HL-60 (cell line): ENCODE measurements at places on chromosomes 6 and 20.

- DNase-seq, result no peak
These were observed 75.7 kb upstream of the JARID2 start for GRCh38 chr6:15170126-15170525.

DNA sequence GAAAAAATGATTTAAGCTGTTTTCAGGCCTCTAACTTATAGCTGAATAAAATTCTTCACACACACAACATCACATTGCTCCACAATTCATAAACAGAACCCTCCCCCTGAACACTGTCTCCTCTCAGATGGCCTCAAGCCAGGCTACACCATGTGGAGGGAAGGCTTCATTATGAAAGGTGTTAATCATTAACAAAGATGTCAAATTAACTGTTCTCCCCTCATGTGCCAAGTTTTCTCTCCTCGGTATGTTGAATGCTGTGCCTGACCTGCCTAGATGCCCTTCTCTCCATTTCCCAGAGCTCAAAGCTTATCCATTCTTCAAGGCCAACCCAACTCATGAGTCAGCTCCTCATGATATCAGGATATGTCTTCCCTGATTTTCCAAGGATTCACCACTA is 210.4 kb downstream of the GMDS start:
- no peak for DNase-seq

GRCh38 chr20:35616465-35617396 is 1.1 kb downstream of the SPAG4 start:
- peak; percentile 57 for DNase-seq

GRCh38 chr6:112911959-112912358 is 564.8 kb downstream of the RFPL4B start:
- DNase-seq, result no peak

DNA sequence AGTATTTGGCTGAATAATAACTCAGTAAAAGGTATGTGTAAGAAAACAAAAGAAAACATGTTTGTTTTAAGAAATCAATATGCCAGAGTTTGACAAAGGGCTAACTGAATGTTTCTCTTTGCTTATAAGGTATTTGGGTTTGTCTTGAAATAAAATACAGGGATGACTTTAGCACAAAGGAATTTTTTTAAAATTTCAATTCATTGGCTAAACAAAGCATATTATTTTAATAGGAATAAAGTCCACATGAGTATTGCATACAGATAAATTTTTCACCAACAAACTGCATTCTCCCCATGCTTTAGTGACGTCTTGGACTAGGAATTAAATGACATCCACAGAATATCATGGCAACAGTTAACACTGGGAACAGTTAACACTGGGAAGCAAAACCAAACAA is 480.0 kb upstream of the JAG1 start:
- DNase-seq, result no peak

DNA sequence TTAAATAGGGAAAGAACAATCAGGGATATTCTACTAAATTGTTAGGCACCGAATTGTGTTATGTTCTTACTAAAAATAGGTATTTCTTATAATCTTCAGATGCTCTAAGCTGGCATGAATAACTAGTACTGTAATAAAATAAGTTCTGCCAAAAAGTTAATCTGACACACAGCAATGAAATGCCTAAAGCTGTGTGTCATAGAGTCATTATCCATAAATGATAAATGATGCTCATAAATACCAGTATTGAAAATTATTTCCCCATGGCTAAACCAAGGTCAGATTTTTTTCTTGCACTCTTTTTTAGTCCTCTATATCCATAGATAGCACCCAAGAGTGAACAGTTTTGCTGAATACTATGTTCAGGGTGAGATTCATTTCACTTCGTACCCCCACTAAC is 11.7 kb upstream of the PRIM2 start:
- DNase-seq, result no peak

DNA sequence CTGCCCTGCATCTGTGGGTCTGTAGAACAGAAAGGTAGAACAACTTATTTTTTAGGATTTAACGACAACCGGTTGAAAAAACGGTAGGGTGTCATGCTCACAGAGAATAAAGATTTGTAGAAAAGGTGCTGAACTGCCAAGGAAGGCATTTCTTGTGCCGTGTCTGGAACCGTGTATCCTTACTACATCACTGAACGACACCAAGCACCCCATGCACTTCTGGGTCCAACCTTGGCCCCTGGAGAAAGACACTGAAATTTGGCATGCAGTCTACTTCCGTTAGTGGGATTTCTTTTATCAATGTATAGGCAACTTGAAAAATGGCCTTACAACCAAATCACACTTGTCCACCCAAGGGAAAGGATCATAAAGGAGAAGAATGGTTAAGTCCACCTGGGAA is 145.5 kb downstream of the ZMYND8 start:
- DNase-seq, result no peak
